Inflammatory macrophage treated with lipopolysaccharide for 4 hours (primary cell): ENCODE measurements at places on chromosomes 16 and 17.

GRCh38 chr16:53895433-53895832, 191.5 kb downstream of the FTO start:
- DNase-seq: no peak

DNA sequence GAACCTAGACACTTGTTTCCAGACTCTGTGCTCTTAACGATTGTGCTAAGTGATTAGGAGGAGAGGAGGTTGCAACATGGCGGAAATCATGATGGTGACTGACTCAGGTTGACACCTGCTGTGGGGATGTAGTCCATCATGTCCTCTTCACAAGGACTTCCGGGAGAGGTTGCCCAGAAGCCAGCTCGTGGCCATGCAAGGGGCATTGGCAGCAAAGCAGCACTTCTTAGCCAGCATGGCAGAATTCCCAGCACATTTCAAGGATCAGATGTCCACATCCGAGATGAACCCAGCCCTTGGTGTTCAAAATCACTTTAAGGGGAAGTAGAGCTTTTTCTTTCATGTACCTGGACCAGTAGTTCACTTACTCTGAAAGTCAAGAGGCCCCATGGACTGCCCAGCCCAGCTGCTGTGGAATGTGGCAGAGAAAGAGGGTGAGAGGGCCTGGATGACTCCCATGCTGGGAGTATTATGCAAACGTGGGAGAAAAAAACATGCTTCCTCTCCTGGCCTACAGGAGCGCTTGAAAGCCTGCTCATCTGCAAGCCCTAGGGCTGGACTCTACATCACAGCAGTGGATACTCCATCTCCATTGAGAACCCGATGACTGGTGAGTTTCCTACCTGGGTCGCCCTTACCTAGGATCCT, 65.5 kb downstream of the IRX6 start:
- DNase-seq: no peak

DNA sequence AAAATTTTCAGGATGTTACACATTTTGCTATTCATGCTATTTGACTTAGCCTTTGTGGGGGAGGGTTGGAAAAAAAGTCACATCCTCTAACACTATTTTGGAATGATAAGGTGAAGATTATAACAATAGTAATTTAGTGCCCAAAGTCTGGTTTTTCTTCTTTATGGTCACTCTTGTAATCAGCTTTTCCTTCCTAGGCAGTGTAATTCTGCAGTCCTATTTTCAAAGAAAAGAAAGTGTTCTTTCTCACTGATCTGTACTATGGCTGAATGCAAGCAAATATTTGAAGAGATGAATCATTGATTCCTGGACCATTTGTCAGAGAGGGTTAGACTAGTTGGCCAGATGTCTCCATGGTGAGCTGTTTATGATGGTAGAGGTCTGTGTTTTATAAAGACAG, 8.4 kb downstream of the RSPRY1 start:
- no peak for DNase-seq

DNA sequence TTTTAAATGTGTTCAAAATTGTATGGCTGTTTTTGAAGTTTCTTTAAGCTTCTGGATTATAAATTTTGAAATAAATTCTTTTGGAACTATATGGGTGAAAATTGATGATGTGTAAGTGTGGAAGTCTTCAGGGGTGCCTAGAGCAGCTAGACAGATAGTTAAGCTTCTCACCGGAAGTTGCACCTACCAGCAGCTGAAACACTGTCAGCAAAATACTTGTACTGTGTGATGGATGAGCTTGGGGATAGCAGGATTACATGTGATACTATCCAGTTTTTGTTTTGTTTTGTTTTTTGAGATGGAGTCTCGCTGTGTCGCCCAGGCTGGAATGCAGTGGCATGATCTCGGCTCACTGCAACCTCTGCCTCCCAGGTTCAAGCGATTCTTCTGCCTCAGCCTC, 19.7 kb downstream of the RBL2 start:
- DNase-seq: no peak

DNA sequence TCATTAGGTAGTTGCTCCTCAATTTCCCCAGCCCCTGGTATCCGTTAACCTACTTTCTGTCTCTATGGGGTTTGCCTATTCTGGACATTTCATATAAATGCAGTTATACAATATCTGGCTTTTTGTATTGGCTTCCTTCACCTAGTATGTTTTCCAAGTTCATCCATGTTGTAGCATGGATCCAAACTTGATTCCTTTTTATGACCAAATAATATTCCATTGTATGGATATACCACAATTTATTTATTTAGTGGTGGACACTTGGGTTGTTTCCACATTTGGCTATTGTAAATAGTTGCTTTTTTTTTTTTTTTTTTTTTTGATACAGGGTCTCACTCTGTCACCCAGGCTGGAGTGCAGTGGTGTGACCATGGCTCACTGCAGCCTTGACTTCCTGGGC, 15.9 kb downstream of the EPN2 start:
- no peak for DNase-seq

DNA sequence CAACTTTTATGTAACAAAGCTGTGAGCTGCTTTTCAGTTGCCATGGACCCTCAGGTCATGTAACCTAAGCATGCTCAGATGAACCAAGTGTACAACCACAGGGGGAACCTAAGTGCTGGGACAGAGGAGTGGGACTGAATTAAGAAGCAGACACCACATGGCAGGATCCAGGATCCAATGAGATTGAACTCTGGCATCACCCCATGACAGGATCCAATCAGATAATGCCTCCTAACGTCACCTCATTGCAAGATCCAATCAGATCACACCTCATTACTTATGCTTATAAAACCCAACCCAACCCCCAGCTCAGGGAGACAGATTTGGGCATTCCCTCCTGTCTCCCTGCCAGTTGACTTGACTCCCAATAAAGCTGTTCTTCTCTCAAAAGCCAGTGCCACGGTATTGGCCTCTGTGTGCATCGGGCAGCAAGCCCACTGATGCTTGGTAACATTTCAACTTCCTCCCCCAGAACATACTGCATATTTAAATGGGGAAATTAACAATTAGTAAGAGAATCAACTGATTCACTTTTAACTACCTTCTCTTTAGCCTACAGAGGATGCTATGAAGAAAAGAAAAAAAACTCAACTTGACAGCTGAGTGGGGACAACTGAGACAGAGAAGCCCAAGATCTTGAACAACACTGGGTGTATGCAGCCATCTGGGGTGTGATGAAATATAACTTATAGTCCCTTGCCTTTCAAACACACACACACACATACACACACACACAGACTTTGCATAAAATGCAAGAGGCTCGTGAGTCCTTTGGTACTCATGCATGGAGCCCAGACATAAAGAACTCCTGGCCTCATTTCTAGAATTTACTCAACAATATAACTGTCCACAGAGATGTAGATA, 148.4 kb downstream of the SLC39A11 start:
- DNase-seq: no peak

- no peak for DNase-seq
Observed at GRCh38 chr16:52002026-52002425, 544.9 kb downstream of the TOX3 start.

GRCh38 chr16:75443298-75443697, 10.0 kb upstream of the CFDP1 start:
- no peak for DNase-seq
